ENCODE measurements at places on chromosomes 5 and 9. TPM values are rescaled to one million over a fixed set of nuclear protein-coding genes. Genes with fewer than 3 reads are reported as not detected.
A peak's percentile ranks its signal among the peaks of the same experiment; 100 is the strongest.

GRCh38 chr5:6311568-6312501 lies 66.5 kb downstream of the MED10 start:
- H3K4me1 ChIP-seq, result no peaks in the 10 kb centered on the region
- H3K27ac ChIP-seq, result no peak overlapping the region
- no peak overlapping the region for H3K4me3 ChIP-seq
- DNase-seq, result no peak

The PDLIM4 gene
- total RNA-seq, result 14.3 TPM

DNA sequence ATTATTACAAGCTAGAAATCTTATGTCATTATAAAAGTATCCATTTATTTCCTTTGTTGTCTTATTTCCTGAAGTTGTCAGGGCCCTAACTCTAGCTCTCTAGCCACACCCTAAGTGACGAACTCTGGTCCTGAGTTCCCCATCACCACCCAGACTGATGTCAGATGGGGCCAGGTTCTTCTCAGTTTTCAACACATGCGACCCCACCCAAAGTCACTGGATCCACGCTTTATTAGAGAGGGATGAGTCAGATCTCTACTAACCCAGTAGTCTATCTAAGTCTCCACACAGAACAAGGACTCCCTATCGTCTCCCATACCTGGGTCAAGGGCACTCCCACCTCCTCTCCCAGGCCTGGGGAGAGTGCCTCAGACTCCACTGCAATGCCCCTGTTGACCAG lies 6.8 kb upstream of the FEM1C start:
- H3K36me3 ChIP-seq, result no peaks in the 10 kb centered on the region
- no peak overlapping the region for H3K27ac ChIP-seq
- peak; percentile 49 for DNase-seq
- H3K4me1 ChIP-seq, result no peaks in the 10 kb centered on the region
- H3K4me3 ChIP-seq, result no peak overlapping the region
- no peaks in the 10 kb centered on the region for H3K27me3 ChIP-seq

GRCh38 chr5:33867241-33867640 lies 24.5 kb downstream of the ADAMTS12 start:
- no peaks in the 10 kb centered on the region for H3K4me1 ChIP-seq
- no peak overlapping the region for H3K27ac ChIP-seq
- no peaks in the 10 kb centered on the region for H3K36me3 ChIP-seq
- no peak for DNase-seq
- no peaks in the 10 kb centered on the region for H3K27me3 ChIP-seq
